ENCODE measurements at places on chromosomes 3 and 15. TPM values are rescaled to one million over a fixed set of nuclear protein-coding genes. Genes with fewer than 3 reads are reported as not detected.

The CACNA1D gene
- polyA plus RNA-seq, result 1.5 TPM

The SLC22A14 gene
- polyA plus RNA-seq, result not detected

The FSD2 gene
- not detected for polyA plus RNA-seq

- no peak for DNase-seq
Measured at GRCh38 chr3:40079847-40080240, 229.7 kb upstream of the EIF1B start.

The GOLGA8T gene
- 2.1 TPM for polyA plus RNA-seq

- peak; percentile 64 for DNase-seq
Measured at GRCh38 chr15:50685976-50686468, 575 bp downstream of the TRPM7 start.

GRCh38 chr3:187066228-187066995 is 72.9 kb downstream of the RPL39L start:
- peak; percentile 66 for DNase-seq

- DNase-seq, result peak; percentile 64
Measured at GRCh38 chr15:60362321-60363086, 35.3 kb downstream of the ANXA2 start.

DNA sequence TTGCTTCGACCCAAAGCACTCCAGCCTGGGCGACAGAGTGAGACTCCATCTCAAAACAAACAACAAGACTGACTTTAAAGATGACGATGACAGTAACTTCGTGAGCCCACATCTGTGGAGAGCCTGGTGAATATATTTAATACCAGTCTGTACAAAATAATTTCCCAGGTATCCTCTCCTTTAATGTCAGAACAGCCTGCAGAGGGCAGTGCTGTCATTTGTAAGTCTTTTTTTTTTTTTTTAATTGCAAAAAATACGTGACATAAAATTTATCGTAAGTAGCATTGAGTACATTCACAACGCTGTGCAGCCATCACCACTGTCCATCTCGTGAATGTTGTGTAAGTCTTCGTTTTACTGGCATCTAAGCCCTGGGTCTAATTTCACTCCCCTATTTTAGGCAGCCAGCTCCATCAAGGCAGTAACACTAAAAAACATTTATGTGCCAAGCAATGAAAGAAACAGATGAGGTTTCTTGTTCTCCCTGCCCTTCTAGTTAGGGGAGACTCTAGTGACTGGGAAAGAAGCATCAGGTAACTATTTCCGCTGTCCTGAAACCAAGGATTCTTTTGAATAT is 1.4 kb downstream of the HTD2 start:
- no peak for DNase-seq

DNA sequence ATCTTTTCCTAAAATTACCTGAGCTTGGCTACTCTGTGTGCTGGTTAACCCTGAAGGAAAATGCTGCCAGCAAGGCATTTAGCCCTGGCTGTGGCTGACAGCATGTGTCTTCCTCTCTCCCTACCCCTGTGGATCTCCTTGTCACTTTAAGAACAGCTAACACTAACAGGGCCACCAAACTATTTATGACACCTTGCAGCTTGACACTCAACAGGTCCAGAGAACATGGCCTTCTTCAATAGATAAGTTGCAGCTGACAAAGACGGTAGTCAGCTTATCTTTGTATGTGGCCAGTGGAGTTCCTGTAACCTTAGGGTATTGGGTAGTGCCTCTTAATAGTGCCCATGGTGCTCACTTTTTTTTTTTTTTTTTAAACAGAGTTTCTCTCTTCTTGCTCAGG is 32.0 kb upstream of the COPB2 start:
- no peak for DNase-seq

GRCh38 chr3:59935025-59935424 is 885.2 kb upstream of the CFAP20DC start:
- no peak for DNase-seq

GRCh38 chr3:87987952-87988351 is 70.9 kb downstream of the CGGBP1 start:
- DNase-seq, result peak; percentile 17

- peak; percentile 9 for DNase-seq
Measured at GRCh38 chr3:135516143-135516542, 449.4 kb upstream of the PPP2R3A start.

GRCh38 chr3:133905376-133905775 is 9.7 kb upstream of the RAB6B start:
- DNase-seq, result no peak

DNA sequence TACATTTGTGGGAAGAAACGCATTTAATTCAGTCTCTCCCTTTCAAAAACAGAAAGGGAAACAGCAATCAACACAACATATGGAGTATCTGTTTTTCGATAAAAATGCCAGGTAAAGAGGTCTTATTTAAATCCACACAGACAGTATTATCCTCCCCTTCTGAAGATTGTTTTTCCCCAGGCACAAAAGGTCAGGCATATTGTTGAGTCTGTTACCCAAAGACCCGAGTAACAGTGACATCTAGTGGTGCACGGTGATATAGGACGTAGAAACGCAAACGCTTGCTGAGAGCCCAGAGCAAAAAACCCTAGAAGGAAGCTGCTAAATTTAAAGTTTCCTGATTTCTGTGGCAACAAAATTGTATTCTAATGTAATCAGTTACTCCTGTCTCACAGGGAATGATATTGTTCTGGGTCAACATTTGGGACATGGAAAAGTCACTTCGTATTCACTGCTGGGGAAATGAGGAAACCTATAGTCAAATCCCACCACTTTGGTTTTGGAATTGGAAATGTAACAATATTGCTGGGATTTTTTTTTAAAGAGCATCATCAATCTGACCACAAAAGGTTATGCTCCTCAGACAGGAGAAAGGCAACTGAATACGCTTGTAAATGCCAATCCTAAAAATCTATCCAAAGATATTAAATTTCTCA is 312.7 kb upstream of the CCDC54 start:
- DNase-seq, result peak; percentile 69

The P2RY13 gene
- polyA plus RNA-seq, result not detected

Data from A549 (cell line).